ENCODE measurements at places on chromosomes 7 and 10. TPM values are rescaled to one million over a fixed set of nuclear protein-coding genes. Genes with fewer than 3 reads are reported as not detected.
A peak's percentile ranks its signal among the peaks of the same experiment; 100 is the strongest.

DNA sequence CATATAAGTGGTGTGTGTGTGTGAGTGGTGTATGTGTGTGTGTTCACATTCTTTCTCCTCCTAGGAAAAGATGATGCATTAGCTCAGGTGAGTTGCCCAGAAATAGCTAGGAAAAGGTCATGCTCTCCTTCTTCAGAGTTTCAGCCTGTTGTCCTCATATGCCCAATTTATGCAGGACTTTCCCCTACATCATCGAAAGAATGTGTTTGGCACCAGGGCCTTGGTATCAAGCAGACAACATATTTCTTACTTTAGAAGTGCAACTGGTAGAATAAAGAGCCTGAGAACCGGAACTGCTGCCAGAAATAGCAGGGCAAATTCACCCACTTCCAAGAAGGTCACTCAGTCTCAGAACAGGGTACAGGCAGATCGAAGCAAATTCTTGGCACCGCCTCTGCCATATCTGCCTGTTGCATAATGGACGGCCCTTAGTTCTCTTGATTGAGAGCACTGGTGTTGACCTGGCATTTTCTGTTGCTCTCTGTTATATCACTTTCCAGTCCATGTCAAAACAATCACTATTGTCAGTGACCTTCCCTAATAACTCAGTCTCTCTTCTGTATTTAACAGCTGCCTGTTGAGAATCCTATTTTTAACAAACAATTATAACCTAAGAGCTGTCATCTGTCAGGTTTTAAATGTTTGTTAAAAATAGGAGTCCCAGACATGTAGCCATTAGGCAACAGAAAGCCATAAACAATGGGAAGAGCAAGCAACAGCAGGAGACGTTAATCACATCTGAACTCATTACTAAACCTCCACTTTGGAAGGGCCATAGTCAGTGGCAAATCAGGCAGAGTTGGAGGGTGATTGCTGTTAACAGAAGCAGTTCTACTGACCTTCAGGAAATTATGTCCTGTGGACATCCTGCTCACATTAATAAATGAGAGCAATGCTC, 20.7 kb downstream of the ADRB1 start:
- no peak for DNase-seq

DNA sequence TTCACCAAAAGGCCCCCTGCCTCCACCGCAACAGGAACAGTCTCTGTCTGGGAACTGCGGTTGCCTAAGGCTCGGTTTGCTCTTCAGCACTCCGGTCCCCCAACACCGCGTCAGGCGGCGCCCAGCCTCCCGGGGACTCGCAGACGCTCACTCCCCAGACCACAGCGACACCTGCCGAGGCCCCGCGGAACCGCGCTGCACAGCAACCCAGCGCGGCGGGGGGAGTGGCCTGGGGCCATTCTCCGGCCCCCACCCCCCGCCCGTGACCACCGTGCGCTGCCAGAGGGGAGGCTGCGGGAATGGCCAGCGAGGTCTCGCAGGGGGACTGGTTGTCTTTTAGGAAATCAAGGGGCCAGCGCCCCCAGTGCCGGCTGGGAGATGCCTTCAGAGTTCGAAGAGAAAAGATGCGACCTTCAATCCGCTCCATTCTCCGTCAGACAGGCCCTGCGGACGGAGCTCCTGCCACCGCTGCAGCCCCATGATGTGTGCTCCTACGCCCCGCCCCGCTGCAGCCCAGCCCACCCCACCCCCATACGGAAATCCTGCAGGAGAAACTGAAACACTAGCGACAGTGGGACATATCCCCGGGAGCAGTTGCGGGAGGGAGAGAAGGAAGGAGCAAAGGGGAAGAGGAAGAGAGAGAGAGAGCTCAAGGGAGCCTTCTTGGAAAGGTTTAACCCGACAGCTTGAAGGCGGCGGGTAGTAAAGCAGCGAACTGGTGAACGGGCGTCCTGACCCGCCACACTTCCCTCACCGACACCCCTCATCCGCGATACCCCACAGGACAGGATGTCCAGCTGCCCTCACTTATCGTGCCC, 137.4 kb upstream of the CDCA7L start:
- DNase-seq, result peak; percentile 90

KCNMA1 gene
- 6.6 TPM for polyA plus RNA-seq

SEMA3C gene
- 0.39 TPM for polyA plus RNA-seq

CACNA2D1 gene
- polyA plus RNA-seq, result 0.42 TPM

Data from liver (tissue), 10 donors.